ENCODE measurements at places on chromosomes 11 and 22.
A peak's percentile ranks its signal among the peaks of the same experiment; 100 is the strongest.

- no peak for DNase-seq
These were observed 17.8 kb downstream of the PI4KA start for GRCh38 chr22:20840646-20841371.

- DNase-seq = no peak
These were observed 644 bp upstream of the NAALAD2 start for GRCh38 chr11:90133560-90134477.

- DNase-seq = no peak
These were observed 16.7 kb upstream of the ARHGAP32 start for GRCh38 chr11:129208863-129209262.

DNA sequence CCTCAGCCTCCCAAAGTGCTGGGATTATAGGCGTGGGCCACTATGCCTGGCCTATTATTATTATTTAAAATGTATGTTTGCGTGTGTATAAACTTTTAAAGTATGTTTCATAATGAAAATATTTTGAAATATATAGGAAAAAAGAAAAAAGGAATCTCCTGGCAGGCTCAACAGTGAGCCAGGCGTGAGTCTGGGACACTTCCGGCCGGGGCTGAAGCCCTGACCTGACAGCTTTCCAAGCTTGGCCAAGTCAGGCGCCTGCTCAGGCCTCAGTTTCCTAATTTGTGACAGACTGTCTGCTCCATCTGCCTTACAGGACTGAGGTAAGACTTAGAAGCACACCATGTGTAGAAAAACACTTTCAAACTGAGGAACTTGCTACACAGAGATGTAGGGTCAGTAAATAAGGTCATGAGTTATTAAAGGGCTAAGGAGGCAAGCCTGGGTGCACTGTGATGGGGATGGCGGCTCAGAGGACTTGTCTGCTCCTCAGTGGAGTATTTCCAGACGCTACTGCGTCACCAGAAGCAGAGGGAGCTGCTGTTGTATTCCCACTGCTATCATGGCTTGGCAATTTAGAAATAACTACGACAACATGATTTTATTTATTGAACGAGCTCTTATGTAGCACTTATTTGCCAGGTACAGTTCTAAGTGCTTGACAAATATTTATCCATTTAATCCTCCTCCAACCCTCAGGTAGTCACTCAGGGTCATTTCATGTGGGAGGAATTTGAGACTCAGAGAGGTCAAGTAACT, 100.1 kb downstream of the PRR5L start:
- DNase-seq = no peak

- no peak for DNase-seq
These were observed 43.5 kb upstream of the KCNJ11 start for GRCh38 chr11:17432002-17432401.

DNA sequence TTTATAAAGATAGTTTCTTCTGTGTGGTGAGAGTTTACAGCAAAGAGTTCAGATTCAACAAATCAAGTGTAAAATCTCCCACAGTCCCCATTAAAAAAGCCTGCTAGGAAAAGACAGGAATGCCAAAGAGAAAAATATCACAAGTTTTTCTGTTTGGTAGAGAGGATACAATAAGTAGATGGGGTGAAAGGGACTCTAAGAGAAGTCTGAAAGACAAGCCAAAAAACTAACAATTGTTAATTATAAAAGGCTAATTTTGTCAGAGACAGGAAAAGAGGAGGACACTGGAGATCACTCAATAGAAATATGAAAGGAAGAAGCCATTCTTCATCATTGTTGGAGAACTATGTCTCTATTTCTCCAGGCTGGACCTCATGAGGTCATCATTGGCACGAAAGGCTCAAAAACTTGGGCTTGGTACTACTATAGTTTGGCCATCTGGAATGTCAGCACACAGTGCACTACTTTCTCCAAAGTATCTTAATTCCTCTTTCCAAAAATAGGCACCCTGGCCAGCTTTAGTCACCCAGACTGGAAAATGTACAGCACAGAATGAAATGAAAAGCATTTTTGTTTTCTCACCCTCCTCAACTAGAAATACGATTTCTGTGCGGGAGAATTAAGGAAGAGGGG, 531 bp upstream of the SOX6 start:
- no peak for DNase-seq

DNA sequence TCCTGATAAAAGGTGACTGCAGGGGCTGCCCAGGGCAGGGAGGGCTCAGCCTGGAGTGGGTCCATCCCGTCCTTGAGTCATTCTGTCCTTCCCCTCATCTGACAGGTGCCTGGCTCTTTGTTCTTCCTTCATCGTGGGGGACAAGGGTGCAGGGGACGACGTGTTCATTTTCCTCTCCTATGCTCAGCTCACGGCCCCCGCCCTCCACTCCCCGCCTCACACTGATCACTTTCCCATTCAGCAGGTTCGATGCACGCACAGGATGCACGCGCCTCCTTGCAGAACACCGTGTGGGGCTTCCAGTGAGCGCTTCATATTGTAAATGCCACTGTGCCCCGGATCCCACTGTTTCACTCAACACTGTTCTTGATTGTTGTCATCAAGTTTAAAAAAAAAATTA, 32.7 kb upstream of the SHANK2 start:
- DNase-seq = no peak

DNA sequence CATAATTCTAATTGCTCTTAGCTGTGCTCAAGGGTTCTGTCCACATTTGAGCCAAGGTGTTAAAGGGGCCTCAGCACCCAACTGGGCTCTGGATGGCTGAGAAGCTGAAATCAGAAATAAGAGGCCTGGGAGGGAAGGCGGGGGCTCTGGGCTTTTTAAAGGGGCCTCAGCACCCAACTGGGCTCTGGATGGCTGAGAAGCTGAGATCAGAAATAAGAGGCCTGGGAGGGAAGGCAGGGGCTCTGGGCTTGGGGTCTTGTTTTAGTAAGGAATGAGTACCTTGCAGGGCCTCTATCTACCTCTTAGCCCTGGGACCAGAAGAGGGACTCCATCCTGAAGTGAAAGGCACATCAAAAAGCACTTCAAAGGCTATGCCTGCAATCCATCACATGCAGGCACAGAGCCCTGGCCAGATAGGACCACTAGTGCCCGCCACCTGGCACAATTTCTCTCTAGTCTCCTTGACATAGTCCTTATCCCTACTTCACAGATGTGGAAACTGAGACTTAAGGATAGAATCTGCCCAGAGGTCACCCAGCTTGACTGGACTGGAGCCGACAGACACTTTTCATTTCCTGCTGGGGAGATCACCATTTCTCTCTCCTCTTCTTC, 35.6 kb downstream of the DKK3 start:
- no peak for DNase-seq

GRCh38 chr22:31719850-31720471, 30.0 kb downstream of the PRR14L start:
- DNase-seq = no peak

DNA sequence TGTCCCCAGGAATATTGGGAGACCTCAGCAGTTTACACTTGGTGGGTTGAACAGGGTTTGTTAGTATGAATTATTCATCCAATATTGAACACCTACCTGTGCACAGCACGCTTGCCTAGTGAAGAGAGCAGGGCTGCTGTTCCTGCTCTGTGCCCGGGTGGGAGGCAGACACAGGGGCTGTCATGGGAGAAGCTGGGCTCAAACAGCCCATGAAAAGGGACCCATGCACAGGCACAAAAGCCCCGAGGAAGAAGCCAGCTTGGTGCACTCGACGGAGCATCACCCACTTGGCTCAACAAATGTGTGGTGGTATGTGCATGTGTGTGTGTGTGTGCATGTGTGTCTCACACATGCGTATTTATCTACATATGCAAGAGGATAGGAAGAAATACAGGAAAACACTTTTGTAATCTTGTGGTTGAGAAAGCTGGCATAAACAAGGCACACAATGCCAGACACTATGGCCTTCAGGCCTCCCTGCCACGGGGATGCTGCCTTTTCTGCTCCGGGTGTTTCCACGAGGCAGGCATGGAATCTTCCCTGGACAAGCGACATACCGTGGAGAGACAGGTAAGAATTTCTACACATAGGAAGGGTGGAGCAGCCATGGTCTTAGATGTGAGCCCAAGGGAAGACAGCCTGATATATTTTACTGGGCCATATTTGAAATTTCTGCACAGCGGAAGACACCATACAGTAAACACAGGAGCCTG, 5.0 kb upstream of the APOBEC3A start:
- no peak for DNase-seq

GRCh38 chr22:46103664-46104063, 46.7 kb upstream of the PPARA start:
- DNase-seq = no peak

GRCh38 chr22:44495629-44496028, 2.4 kb downstream of the RTL6 start:
- DNase-seq = no peak

GRCh38 chr22:36325154-36326031, 62.4 kb downstream of the MYH9 start:
- no peak for DNase-seq

GRCh38 chr11:60221181-60221580, 21.8 kb downstream of the MS4A4E start:
- no peak for DNase-seq

DNA sequence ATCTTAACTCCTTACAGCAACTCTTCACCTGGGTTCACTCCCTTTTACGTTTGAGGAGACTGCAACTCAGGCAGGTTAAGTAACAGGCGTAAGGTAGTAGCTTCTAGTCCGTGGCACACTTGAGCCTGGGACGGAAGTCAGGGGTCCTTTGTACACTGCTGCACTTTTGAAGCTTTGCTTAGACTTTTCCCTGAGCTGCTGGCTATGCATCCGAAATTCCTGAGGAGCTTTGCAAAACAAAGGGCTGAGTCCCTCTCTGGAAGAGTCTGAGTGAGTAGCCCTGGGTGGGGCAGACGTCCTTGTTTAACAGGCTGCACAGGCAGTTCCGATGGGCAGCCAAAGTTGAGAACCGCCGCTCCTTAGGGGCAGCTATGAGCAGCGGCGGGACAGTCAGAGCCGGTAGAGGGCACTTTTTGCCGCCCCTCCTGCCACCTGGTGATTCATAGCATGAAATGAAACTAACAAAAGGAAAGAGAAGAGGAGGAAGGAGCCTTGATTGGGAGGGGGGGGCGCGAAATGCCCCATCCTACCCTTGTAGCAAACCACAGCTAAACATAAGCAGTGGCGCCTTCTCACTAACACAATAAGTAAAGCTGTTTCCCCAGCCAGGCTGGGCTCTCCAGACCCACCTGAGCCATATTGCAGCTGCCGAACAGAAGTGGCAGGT, 1.4 kb downstream of the TMEM109 start:
- peak; percentile 55 for DNase-seq

DNA sequence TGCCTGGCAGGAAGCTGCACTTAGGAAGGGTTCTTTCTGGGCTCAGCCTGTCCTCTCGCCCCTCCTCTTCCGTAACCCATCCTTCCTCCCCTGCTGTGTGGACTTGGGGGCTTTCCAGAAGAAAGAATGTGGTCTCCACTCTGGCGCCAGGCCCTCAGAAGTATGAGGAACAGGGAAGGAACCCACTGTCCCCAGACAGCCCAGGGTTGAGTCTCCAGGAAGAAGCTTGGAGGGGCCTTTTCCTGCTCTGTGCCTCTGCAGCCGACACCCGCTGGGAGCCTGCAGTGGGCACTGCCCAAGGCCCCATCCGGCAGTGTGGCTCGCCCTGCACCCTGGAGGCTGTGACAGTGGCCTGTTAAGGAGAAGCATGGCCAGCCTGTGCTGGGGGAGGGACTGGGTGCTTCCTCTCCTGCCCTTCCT, 112.6 kb downstream of the ST3GAL4 start:
- no peak for DNase-seq

GRCh38 chr11:113248702-113249490, 65.5 kb upstream of the TTC12 start:
- DNase-seq = no peak

GRCh38 chr11:10490398-10491241, 35.6 kb downstream of the AMPD3 start:
- DNase-seq = no peak

DNA sequence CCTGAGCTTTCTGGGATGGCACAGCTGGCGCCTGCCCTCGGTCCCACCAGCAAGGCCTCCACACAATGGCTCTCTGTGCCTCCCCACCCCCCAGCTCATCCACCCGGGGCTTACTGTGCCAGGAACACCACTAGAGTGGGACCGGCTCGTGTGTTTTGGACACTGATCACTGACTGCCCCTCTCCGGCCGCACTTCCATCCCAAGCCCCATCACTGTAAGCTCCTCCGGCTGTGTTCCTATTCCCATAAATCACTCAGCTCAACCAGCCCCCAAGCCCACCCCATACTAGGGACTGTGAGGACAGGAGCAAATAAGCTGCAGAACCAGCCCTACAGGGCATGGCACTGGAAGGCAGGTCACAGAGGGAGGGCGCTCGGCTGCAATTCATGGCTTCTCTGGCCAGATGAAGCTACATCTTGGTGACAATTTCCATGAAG, 7.3 kb downstream of the APBB1 start:
- no peak for DNase-seq

GRCh38 chr11:116690611-116691010, 82.2 kb downstream of the BUD13 start:
- DNase-seq = no peak

DNA sequence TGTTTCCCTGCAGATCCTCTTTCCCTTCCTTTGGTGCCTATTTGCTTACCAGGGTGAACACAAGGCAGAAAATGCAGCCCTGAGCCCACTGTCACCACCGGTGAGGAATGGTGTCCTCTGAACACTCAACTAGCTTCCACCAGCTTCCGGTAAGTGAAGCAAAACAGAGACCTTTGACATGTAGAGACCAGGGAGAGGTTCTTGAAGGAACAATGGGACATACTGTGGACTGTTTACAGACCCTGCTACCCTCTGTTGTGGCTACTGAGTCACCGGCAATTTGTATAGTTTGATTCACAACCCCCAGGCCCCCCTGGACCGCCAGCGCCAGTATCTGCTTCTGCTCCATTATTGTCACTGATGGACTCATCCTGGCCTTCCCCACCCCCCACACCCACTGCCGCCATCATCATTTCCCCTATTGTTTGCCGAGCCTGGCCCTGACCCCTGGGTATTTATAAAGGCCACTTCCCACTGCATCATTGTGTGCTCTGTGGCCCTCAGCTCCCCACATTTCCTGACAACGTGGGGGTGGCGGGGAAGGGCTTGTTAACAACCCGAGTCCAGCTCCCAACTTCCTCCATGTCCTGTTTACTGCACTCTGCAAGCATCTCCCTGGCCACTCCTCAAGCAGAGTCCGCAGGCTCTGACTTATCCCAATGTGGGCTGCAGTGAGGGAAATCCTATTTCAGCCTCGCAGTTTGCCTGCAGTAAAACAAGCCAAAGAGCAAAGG, 252.9 kb downstream of the ETS1 start:
- no peak for DNase-seq

GRCh38 chr11:71381781-71382505, 66.2 kb downstream of the DHCR7 start:
- DNase-seq = no peak

- no peak for DNase-seq
These were observed 2.3 kb downstream of the MYEOV start for GRCh38 chr11:69295995-69296889.

GRCh38 chr22:47111626-47112581, 349.5 kb downstream of the TBC1D22A start:
- DNase-seq = no peak

DNA sequence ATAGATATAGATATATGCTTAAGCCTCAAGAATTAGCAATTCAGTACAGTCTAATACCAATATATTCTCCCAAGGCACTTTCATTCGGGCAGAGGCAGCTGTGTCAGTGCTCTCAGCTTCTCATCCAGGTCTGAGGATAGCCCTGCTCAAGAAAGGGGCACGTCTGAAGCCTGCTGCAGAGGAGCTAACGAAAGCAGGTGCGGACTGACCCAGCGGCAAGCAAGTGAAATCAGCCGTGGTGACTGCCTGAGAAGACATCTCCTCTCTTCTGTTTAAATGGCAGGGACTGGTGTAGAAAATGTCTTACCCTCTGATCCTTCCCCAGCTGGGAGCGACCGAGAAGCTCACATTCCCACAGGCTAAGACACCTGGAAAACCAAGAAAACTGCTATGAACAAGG, 468.6 kb downstream of the BRD1 start:
- no peak for DNase-seq

All from activated T-cell treated with anti-CD3 and anti-CD28 coated beads for 1 hour (primary cell).